Esophagus muscularis mucosa (tissue), 4 donors: ENCODE measurements at places on chromosomes 1 and 21. TPM values are rescaled to one million over a fixed set of nuclear protein-coding genes. Genes with fewer than 3 reads are reported as not detected.

- DNase-seq: no peak
These were observed 84.8 kb upstream of the BCAR3 start for GRCh38 chr1:93766451-93766850.

DNA sequence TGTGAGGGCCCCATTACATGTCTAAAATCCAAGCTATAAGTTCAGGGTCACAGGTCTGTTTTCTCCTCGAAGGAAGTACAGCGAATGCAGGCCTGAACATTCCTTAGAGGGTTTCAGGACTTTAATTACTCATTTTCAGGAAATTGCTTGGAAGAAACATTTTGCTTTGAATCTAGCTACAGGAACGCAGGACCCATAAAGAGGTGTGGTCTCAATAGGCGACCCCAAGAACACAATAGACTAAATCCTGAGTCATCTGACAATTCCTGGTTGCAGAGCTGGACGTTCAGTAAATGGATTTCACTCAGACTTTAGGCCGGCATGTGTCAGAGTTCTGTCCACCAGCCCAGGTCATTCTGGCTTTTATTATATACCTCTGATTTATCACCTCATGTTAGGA is 1.0 kb upstream of the ERG start:
- DNase-seq: peak; percentile 50

DNA sequence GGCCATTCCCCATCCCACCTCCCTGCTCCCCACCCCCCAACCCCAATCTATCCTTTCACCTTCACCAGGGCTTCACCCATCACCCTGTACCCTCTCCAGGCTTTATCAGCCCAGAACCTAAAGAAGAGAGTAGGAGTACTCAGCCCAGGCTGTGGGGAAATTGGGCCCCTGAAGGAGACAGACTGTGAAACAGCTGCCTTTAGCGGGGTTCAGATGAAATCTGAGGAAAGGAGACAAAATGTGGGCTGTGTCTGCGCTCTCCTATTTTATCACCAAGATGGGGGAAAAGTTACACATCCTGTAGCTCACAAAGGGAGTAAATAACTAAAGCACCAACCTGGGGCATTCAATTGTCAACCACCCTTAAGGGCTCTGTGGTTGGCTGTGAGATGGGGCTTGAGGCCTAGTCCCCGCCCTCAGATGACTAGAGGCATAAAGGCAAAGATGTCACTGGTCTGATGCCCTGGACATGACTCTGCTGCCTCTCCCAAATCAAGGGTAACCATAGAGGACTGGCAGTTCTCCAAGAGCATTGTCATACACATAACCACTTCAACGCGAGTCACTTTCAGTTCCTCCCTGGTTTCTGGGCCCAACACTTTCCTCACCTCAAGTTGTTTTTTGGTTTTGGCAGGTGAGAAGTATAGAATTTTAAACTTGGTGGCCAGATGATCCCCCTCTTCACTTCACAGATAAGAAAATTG is 30.0 kb downstream of the SLC27A3 start:
- no peak for DNase-seq

DNA sequence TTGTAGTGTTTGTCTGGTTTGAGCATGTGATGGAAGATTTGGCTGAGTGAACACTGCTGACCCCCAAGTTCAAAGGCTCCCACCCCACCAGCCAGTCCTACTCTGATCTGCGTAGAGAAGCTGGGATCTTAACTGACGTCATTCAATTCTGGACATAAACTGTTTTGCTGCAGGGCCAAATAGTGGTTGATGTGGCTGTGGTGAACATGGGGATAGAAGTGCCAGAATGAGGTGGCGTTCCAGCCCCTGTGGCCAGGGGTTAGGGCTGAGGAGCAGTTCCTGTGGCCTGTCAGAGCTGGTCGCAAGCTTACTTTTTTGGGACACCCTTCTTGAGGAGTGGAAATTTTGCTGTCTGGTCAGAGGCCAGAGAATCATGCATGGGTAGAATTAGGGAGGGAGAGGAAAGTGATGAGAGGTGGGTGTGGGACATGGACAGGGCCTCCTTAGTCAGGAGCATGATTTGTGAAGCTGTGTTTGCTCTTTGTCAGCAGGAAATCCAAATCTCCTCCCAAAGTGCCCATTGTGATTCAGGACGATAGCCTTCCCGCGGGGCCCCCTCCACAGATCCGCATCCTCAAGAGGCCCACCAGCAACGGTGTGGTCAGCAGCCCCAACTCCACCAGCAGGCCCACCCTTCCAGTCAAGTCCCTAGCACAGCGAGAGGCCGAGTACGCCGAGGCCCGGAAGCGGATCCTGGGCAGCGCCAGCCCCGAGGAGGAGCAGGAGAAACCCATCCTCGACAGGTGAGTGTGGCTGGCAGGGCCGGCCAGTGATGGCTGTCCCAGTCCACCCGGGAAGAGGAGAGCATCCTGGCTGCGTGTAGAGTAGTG is 25.9 kb downstream of the SZRD1 start:
- DNase-seq: no peak

DNA sequence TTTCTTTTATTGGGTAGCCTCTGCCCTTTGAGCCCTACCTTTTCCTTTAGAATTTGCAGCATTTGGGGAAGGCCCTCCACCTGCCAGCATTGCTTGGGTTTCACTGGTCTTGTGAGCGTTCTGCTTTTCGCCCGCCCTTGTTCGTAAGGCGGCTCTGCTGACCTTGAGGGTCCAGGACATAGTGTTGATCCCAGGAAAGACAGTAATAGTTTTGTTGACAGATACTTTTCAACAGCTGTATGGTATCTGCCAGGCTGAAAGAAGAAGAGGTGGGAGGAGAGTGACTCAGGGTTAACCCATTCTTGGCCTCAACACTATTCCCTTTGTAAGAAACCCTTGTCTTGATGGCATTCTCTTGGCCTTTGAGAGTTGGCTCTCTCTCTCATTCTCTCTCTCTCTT is 113.4 kb upstream of the SPAG17 start:
- DNase-seq: no peak

DNA sequence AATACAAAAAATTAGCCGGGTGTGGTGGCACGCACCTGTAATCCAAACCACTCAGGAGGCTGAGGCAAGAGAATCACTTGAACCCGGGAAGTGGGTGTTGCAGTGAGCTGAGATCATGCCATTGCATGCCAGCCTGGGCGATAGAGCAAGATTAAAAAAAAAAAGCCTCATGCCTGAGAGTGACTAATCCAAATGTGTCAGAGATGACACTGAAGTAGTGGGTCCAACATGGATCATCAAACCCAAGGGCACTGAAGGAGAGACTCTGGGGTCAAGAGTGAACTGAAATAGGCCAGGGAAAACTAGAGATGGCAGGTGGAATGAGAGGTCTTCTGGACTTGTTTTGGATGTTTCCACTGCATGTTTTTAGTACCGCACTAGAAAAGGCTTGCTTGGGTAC is 10.2 kb upstream of the CACHD1 start:
- DNase-seq: no peak

DNA sequence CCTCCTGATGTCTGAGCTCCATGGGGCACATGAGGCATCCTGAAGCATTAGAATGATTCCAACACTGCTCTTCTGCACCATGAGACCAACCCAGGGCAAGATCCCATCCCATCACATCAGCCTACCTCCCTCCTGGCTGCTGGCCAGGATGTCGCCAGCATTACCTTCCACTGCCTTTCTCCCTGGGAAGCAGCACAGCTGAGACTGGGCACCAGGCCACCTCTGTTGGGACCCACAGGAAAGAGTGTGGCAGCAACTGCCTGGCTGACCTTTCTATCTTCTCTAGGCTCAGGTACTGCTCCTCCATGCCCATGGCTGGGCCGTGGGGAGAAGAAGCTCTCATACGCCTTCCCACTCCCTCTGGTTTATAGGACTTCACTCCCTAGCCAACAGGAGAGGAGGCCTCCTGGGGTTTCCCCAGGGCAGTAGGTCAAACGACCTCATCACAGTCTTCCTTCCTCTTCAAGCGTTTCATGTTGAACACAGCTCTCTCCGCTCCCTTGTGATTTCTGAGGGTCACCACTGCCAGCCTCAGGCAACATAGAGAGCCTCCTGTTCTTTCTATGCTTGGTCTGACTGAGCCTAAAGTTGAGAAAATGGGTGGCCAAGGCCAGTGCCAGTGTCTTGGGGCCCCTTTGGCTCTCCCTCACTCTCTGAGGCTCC is 11.1 kb upstream of the RASSF5 start:
- DNase-seq: no peak

DNA sequence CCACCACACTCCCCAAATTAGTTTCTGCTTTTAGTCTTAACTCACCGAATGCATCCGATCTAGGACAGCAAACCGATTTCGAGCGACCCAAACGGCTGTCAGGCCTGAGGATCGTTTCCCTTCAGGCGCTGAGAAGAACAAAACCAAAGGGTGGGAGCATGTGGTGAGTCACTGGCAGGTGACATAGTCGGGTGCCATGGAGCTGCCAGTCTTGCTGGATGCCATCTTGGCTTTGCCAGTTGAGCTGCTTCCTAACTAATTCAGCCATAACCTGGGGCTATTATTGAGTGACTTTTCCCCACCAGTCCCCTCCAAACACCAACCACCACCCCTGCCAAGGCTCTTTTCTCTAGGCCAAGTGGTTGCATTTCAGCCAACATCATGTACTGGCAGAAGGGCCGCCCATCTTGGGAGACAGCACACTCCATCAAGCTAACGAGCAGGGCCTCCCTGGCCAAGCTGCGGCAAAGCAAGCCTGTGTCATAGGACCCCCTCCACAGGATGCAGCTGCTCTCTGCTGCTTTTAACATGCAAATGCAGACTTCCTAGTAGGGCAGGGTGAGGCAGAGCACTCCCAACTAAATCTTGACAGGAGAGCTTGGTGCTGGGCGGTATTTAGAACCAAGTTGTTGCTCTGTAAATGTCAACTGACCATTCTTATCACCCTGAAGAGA is 22.3 kb upstream of the PEX19 start:
- DNase-seq: no peak

DNA sequence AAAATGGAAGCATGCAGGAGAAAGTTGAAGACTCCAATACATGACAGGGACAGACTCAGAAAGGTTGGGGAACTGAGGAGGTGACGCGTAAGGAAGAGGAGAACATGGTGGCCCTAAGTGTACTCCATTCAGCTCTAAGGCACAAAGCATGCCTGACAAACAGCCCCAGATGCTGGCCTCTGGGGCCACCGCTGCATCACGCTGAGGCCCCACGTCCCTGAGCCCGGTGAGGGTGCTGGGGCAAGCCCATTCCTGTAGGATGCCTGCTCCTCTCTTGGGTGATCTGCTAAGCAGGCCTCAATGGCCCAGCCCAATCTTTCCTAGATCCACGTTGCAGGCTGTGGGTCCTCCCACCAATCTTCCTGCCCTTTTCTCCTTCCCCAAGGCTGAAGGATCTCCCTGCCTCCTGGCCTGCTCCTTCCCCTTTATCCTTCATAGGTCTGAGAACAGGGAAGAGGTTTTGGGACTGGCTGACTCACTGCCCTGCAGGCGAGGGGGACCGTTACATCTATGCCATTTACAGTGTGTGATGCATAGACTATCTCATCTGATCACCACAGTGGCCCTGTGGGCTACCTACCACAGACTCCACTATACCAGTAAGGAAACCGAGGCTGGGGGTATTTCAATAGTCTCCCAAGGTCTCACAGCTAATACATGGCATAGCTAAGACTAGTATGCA is 16.8 kb upstream of the NID1 start:
- no peak for DNase-seq

DNA sequence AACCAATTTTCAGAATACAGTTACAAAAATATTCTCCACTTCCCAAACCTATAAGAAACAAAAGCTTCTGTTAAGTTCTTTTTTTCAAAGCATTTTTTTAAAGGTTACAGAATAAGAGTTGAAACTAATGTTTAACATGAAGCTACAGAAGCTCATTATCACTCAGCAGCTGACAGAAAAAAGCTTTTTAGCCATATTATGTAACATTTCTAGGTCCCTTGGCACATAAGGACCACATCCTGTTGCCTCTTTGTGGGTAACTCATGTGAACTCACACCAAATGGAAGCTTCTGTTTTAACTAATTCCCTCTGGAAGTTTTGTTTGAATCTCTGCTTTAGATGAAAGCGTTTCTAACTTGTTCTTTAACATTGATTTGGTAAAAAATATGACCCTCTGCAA is 242.5 kb upstream of the TMPRSS15 start:
- no peak for DNase-seq

GRCh38 chr1:186236921-186237320 is 138.1 kb downstream of the TPR start:
- no peak for DNase-seq

- DNase-seq: no peak
These were observed 15.1 kb downstream of the RNF223 start for GRCh38 chr1:1058921-1059493.

DNA sequence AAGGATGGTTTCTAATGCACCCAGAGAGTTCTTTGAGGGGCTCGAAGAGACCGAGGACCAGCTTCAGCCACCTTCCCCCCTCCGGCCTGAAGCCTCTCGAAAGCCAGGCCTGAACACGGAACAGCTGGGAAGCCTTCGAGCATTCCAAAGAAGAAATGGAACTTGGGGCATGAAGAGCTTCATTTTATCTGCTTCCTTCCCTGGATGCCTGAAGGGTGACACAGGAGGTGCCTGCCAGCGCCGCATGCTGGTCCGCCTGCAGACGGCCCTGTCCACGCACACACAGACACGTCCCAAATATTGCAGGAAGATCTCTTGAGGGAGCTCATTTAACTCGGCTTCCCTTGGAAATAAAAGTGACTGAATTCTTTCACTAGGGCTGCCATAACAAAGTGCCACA is 73.7 kb downstream of the TOMM20 start:
- no peak for DNase-seq

DNA sequence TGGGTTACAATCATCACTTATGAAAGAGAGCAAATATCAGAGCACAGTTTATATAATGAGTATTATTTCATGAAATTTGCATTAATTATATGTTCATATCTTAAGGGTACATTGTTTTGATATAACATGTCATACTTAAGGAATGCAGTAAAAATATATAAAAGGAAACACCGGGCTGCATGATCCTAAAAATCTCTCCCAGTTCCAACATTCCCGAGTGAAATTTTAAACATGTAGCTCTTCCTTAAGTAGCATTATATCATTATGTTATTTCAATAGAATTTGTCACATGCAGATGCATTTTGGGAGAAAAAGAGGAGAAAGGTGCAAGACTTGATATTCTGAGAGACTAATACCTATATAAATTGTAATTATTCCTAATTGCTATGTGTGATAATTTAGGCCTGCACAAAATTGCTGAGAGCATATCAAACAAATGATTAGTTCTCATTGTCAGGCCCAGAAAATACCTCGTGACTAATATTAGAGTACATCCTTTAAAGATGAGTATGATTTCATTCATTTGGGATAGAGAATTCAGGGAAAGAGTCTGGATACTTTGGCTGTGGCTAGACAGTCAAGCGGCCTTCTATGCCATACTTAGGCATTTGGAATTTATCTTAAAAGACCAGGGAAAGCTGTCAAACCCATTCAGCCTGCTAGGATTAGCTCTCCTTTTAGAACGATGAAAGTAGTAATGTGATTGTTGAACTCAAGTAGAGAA is 86.8 kb downstream of the ADGRL2 start:
- no peak for DNase-seq

ZNF593OS gene
- not detected for total RNA-seq

SPRR2B gene
- total RNA-seq: not detected

SERPINC1 gene
- not detected for total RNA-seq

TTLL7 gene
- total RNA-seq: 43.1 TPM

PTPN22 gene
- 0.42 TPM for total RNA-seq
